ENCODE measurements at places on chromosomes 3 and 15. TPM values are rescaled to one million over a fixed set of nuclear protein-coding genes. Genes with fewer than 3 reads are reported as not detected.
A peak's percentile ranks its signal among the peaks of the same experiment; 100 is the strongest.

The FOXL2NB gene
- total RNA-seq, result not detected

The SYNPR gene
- total RNA-seq, result not detected

The ROPN1B gene
- not detected for total RNA-seq

The TTLL13 gene
- 0.80 TPM for total RNA-seq

The BAHD1 gene
- 23.6 TPM for total RNA-seq

The GOLGA8J gene
- not detected for total RNA-seq

The CPNE9 gene
- not detected for total RNA-seq

The SRP14 gene
- total RNA-seq, result 202 TPM

- peaks cover 15% of the 10 kb centered on the region for H3K4me1 ChIP-seq
- no peak for DNase-seq
- no peaks in the 10 kb centered on the region for H3K36me3 ChIP-seq
- H3K27ac ChIP-seq, result no peak overlapping the region
These were observed 43.0 kb downstream of the CD200R1 start for GRCh38 chr3:112931736-112932521.

GRCh38 chr3:115475178-115476041 lies 147.9 kb upstream of the GAP43 start:
- no peaks in the 10 kb centered on the region for H3K27me3 ChIP-seq
- H3K4me3 ChIP-seq, result no peak overlapping the region
- H3K36me3 ChIP-seq, result no peaks in the 10 kb centered on the region
- H3K4me1 ChIP-seq, result no peaks in the 10 kb centered on the region
- no peak for DNase-seq

DNA sequence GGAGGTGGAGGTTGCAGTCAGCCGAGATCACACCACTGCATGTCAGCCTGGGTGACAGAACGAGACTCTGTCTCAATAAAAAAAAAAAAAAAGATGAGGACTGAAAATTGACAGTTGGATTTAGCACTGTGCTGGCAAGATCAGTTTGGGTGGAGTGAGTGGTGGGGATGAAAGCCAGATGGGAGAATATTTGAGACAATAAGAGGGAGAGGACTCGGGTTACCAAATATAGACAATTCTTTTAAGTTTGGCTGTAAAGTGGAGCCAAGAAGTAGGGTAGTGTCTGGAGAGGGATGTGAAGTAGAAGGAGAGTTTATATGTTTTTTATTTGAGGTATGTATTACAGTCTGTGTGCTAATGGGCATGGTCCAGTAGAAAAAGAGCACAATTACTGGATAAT lies 20.4 kb downstream of the TMOD3 start:
- H3K4me3 ChIP-seq, result no peak overlapping the region
- no peak overlapping the region for H3K27ac ChIP-seq
- no peak for DNase-seq
- no peaks in the 10 kb centered on the region for H3K27me3 ChIP-seq
- H3K36me3 ChIP-seq, result no peaks in the 10 kb centered on the region

DNA sequence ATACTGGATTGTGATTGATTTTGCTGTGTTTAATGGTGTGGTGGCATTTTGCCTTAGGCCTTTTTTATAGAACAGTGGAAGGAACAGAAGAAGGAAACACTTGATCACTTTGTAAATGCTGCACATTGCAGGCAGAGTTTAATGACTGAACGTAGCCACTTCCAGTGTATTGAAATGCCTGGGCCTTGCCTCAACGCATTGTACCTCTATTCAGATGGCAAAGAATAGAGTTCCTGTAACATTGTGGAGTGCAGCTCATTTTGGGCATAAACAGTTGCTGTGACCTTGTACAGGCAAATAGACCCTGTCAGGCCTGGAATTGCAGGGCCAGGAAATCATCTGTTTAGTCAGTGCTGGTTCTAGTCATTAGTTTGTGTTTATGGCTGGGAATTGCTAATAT lies 225.0 kb downstream of the EPHA3 start:
- H3K36me3 ChIP-seq, result no peaks in the 10 kb centered on the region
- no peaks in the 10 kb centered on the region for H3K4me1 ChIP-seq
- no peak overlapping the region for H3K4me3 ChIP-seq
- no peaks in the 10 kb centered on the region for H3K27me3 ChIP-seq

DNA sequence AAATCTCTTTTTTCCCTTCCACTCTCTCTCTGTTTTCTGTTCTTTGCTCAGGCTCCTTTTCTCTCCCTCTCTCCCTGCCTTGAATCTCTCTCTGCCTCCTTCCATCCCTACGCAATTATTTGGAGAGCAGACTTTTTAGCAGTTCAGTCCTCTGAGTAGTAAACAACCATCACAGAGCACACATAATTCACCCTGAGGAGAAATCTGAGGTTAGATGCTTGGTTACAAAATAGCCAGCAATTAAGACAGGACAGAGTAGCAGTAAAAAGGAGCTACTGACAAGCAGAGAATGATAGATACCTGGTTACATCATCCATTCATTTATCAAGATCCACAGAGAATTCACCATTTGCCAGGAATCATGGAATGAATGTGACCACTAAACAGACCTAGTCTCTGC lies 25.5 kb downstream of the SLC9A9 start:
- DNase-seq, result no peak
- H3K4me3 ChIP-seq, result no peak overlapping the region
- H3K27ac ChIP-seq, result no peak overlapping the region
- H3K4me1 ChIP-seq, result peaks cover 16% of the 10 kb centered on the region
- H3K27me3 ChIP-seq, result no peaks in the 10 kb centered on the region

DNA sequence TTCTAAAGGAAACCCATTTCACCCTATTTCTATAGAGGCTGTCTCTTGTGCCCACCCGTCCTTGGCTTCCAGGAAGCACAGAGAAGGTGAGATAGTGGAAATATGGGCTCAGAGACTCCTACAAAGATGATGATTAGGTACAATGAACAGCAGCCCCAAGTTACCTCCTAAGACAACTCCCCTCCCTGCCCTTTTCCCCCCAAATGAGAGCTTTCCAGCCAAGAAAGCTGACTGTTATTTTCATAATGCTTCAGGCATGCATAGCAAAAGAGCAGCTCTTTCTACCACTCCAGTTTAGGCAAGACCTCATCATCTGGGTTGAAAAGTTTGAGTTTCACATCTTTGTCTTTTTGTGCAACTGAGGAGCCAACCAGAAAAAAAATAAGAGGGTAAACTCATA lies 248.8 kb upstream of the ADAMTS9 start:
- no peaks in the 10 kb centered on the region for H3K36me3 ChIP-seq
- H3K27ac ChIP-seq, result no peak overlapping the region
- H3K27me3 ChIP-seq, result no peaks in the 10 kb centered on the region
- no peaks in the 10 kb centered on the region for H3K4me1 ChIP-seq

DNA sequence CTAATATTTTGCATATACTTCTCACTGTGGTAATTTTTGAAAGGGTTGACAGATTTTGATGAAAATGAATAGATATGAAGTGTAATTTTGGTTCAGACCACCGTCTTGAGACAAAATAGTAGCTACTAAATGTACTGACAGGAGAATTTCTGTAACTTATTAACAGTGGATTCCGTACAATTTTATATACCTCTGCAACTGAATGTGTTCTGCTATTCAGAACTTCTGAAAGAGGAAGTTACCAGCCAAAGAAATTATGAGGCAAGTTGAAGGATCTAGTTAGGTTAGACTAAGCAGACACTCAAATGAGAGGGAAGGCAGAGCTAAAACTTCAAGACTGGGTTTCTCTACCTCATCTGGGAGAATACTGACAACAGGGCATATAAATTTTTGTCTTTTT lies 29.4 kb downstream of the GAP43 start:
- no peaks in the 10 kb centered on the region for H3K36me3 ChIP-seq
- no peak overlapping the region for H3K27ac ChIP-seq
- no peak for DNase-seq
- H3K4me3 ChIP-seq, result no peak overlapping the region
- H3K4me1 ChIP-seq, result peaks cover 11% of the 10 kb centered on the region

GRCh38 chr3:136932978-136933772 lies 24.6 kb upstream of the IL20RB start:
- H3K4me1 ChIP-seq, result peaks cover 27% of the 10 kb centered on the region
- H3K4me3 ChIP-seq, result no peak overlapping the region
- no peak overlapping the region for H3K27ac ChIP-seq
- DNase-seq, result no peak

- peak overlapping the region; percentile 86 for H3K27ac ChIP-seq
- H3K27me3 ChIP-seq, result no peaks in the 10 kb centered on the region
- H3K4me3 ChIP-seq, result peak overlapping the region; percentile 78
- DNase-seq, result no peak
- H3K36me3 ChIP-seq, result no peaks in the 10 kb centered on the region
- peaks cover 37% of the 10 kb centered on the region for H3K4me1 ChIP-seq
These were observed 891 bp upstream of the TOP2B start for GRCh38 chr3:25665315-25666280.

GRCh38 chr3:134815519-134815918 lies 20.5 kb downstream of the EPHB1 start:
- H3K27ac ChIP-seq, result no peak overlapping the region
- H3K36me3 ChIP-seq, result no peaks in the 10 kb centered on the region
- no peaks in the 10 kb centered on the region for H3K4me1 ChIP-seq
- no peaks in the 10 kb centered on the region for H3K27me3 ChIP-seq
- H3K4me3 ChIP-seq, result no peak overlapping the region

- no peak for DNase-seq
- H3K27me3 ChIP-seq, result no peaks in the 10 kb centered on the region
- no peaks in the 10 kb centered on the region for H3K36me3 ChIP-seq
- H3K4me1 ChIP-seq, result no peaks in the 10 kb centered on the region
- no peak overlapping the region for H3K4me3 ChIP-seq
These were observed 343.3 kb downstream of the DIPK2A start for GRCh38 chr3:144314946-144315345.

- peaks cover 42% of the 10 kb centered on the region for H3K4me1 ChIP-seq
- no peaks in the 10 kb centered on the region for H3K27me3 ChIP-seq
- H3K4me3 ChIP-seq, result peak overlapping the region; percentile 36
- peak; percentile 24 for DNase-seq
- no peaks in the 10 kb centered on the region for H3K36me3 ChIP-seq
These were observed 46.1 kb downstream of the BTD start for GRCh38 chr3:15647611-15648167.

GRCh38 chr3:171286580-171287249 lies 173.5 kb downstream of the TNIK start:
- H3K4me3 ChIP-seq, result no peak overlapping the region
- H3K4me1 ChIP-seq, result peaks cover 31% of the 10 kb centered on the region
- no peaks in the 10 kb centered on the region for H3K36me3 ChIP-seq
- DNase-seq, result no peak
- no peaks in the 10 kb centered on the region for H3K27me3 ChIP-seq
- no peak overlapping the region for H3K27ac ChIP-seq

DNA sequence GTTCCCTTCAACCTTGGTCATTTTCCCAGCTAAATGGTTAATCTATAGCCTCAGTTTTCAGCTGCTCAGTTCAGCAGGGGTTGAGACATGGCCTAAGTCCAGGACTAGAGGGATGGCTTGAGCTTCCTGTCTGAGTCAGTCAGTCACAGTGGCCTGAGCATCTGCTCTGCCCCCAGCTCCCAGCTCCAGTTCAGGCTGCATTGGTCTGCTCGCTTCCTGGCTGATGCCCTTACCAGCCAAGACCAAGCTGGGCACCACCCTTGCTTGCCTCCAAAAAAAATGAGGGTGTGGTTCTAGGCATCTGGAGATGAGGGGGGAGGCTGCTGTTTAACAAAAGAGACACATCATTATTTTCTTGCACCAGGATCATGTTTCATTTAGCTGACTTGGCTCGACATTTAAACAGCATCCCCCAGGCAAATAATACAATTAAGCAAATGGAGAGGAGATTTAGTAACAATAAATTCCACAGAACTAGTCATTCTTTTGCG lies 70.7 kb downstream of the WNT5A start:
- H3K4me3 ChIP-seq, result no peak overlapping the region
- H3K36me3 ChIP-seq, result no peaks in the 10 kb centered on the region
- no peaks in the 10 kb centered on the region for H3K4me1 ChIP-seq
- no peak overlapping the region for H3K27ac ChIP-seq
- H3K27me3 ChIP-seq, result no peaks in the 10 kb centered on the region
- no peak for DNase-seq

GRCh38 chr15:84648539-84648938 lies 5.5 kb downstream of the WDR73 start:
- H3K27me3 ChIP-seq, result no peaks in the 10 kb centered on the region
- no peak overlapping the region for H3K4me3 ChIP-seq
- no peak overlapping the region for H3K27ac ChIP-seq
- DNase-seq, result no peak
- peaks cover 59% of the 10 kb centered on the region for H3K36me3 ChIP-seq

DNA sequence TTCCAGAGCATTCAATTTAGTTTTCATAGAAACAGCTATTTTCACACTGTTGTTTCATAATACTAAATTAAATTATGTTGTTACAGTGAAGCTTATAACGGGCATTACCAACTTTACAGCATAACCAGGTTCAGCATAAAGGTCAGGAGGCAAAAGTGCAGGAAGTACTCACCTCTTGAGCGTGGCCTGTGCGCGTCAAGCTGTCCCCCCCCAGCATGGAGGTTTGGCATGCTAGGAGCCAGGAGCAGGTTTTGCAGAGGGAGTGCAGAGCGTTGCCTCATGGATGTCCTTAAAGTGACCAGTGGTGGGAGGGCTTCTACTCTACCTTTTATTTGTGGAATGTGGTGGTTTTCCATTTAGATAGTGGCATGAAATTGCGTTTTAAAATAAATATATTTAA lies 104.4 kb downstream of the EEFSEC start:
- H3K27ac ChIP-seq, result no peak overlapping the region
- no peaks in the 10 kb centered on the region for H3K4me1 ChIP-seq
- H3K4me3 ChIP-seq, result no peak overlapping the region
- no peak for DNase-seq

DNA sequence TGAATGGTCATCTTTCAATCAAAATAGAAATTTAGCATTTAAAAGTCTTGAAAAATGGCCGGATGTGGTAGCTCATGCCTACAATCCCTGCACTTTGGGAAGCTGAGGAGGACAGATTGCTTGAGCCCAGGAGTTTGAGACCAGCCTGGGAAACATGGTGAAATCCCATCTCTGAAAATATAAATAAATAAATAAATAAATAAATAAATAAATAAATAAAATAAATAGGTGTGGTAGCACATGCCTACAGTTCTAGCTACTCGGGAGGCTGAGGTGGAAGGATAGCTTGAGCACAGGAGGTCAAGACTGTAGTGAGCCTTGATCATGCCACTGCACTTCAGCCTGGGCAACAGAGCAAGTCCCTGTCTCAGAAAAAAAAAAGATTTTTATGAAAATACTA lies 25.9 kb downstream of the SLC30A4 start:
- H3K36me3 ChIP-seq, result no peaks in the 10 kb centered on the region
- no peaks in the 10 kb centered on the region for H3K4me1 ChIP-seq
- no peak for DNase-seq
- no peaks in the 10 kb centered on the region for H3K27me3 ChIP-seq
- no peak overlapping the region for H3K27ac ChIP-seq

GRCh38 chr15:34374816-34375215 lies 7.8 kb upstream of the LPCAT4 start:
- no peak for DNase-seq
- no peak overlapping the region for H3K4me3 ChIP-seq
- H3K4me1 ChIP-seq, result no peaks in the 10 kb centered on the region
- H3K27me3 ChIP-seq, result no peaks in the 10 kb centered on the region

DNA sequence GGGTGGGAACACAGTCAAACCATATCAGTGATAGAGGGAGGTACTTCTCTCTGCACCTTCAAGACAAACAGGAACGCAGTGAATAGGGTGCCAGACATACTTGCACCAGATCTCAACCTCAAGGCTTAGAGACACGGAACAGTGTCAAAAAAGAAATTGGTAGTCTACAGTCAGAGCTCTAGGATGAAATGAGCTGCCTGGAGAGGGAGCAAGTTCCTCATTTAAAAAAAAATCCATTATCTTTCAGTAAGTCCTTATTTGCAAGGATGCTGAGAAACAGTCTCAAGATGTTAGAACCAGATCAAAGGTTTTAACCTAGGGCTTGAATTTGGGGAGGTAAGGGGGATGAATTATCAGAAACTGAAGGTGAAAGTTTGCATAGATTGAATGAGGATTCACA lies 20.2 kb upstream of the LMCD1 start:
- no peak overlapping the region for H3K27ac ChIP-seq
- no peaks in the 10 kb centered on the region for H3K36me3 ChIP-seq
- H3K4me1 ChIP-seq, result no peaks in the 10 kb centered on the region
- H3K27me3 ChIP-seq, result no peaks in the 10 kb centered on the region

Measured in CD8-positive, alpha-beta memory T cell (primary cell).